ENCODE measurements at places on chromosomes 2 and 18.

DNA sequence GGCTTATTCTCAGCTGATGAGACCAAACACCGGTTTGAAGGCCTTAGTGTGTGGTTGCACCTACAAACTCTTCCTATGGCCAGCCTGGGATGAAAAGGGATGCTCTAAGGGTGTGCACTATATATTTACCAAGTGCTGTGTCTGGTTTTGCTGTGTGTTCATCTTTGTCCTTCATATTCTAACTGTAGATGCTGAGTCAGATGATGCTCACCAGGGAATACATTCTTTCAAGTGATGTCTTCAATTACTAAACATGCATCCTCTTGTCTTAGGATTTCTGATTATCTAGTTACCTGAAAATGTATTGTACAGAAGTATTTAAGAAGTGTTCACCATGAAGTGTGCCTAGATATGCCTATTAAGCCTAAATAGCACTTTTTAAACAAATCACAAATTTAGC is 1111.6 kb upstream of the ZEB2 start:
- no peaks in the 10 kb centered on the region for H3K4me1 ChIP-seq
- no peak overlapping the region for H3K4me3 ChIP-seq
- H3K27me3 ChIP-seq: no peaks in the 10 kb centered on the region
- no peak overlapping the region for H3K27ac ChIP-seq

DNA sequence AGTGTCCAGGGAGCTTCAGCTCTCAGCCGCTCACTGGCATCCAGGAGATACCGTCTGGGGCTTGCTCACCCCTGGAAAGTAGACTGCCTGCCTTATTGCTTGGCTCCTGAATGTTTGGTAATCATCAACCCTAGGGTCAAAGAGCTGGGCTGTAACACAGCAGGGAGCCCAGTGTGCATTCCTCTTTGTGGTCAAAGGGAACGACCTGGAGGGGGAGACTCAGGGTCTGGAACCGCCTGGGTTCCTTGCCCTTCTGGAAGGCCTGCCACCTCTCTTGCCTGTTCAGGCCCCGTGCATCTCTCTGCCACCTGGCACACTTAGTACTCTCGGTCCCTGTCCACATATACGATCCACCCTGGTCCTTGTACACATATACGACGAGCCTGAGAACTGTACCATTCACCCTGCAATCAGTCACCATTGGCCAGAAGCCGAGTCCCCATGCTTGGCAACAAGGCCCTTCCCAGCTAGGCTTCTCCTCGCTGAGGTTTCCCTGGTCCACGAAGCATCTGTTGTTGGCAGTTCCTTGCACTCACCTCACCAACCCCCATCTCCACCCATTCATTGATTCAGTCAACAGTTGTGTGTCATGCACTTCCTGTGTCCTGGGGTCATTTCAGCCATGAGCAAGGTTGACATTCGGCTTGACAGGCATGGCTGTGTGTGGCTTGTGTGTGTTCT is at the start of gene NAT8:
Gene NAT8 (minus strand): TSS at position 85 of the 681 bp plus-strand sequence. CDS start 794 bp downstream, outside the sequence.
- no peak within 1 kb of the TSS for H3K27ac ChIP-seq
- no peaks in the 10 kb centered on the region for H3K36me3 ChIP-seq
- no peak within 1 kb of the TSS for H3K4me3 ChIP-seq
- no peaks in the 10 kb centered on the region for H3K27me3 ChIP-seq
- no peaks in the 10 kb centered on the region for H3K4me1 ChIP-seq
- DNase-seq: no peak

DNA sequence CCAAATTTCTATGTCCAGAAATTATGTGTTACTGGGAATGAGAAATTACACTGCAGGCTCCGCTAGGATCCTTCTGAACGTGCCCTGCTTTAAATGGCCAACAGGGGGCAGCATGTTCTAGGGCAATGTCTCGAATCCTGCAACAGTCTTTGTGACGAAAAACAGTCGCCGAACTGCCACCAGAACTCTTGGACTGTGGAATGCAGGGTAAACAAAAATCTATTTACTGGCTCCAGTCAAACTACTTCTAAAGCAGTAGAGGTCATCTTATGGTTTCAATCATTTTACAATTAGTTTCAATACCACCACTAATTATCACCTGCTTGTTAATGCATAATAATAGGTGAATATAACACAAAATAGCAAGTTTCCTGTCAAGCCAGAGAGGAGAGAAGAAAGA is 9.8 kb upstream of the ZNF397 start:
- H3K36me3 ChIP-seq: no peaks in the 10 kb centered on the region
- no peak overlapping the region for H3K4me3 ChIP-seq
- peak; percentile 85 for DNase-seq
- H3K27me3 ChIP-seq: no peaks in the 10 kb centered on the region
- no peak overlapping the region for H3K27ac ChIP-seq

DNA sequence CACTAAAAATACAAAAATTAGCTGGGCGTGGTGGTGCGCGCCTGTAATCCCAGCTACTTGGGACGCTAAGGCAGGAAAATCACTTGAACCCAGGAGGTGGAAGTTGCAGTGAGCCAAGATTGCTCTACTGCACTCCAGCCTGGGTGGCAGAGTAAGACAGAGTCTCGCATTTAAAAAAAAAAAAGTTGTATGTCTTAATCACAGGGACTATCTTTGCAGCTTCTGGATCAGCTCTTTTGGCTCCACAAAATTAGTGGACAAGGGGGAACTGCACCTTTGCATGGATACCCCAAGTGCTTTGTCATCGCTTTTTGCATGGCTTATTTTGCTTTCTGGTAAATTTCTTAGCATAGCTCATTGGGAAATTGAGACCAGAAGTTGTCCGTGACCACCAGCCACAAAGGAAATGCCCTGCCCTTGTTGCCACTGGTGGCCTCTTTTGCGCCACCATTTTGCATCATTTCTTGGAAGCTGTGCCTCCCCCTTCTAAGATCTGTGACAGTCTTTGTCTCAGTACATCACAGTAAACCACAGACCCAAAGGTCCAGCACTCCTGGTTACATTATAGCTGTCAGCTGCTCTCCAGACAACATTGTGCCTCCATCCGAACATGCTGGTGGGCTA is 43.9 kb upstream of the PCBP1 start:
- H3K4me1 ChIP-seq: peaks cover 3% of the 10 kb centered on the region
- H3K36me3 ChIP-seq: no peaks in the 10 kb centered on the region
- peak overlapping the region; percentile 61 for H3K27ac ChIP-seq
- H3K4me3 ChIP-seq: no peak overlapping the region
- no peak for DNase-seq

- DNase-seq: no peak
- no peaks in the 10 kb centered on the region for H3K27me3 ChIP-seq
- H3K4me3 ChIP-seq: no peak overlapping the region
These were observed 443.6 kb downstream of the NBAS start for GRCh38 chr2:15117409-15118050.

GRCh38 chr2:46535360-46535759 is 56.0 kb downstream of the TMEM247 start:
- H3K4me3 ChIP-seq: no peak overlapping the region
- no peaks in the 10 kb centered on the region for H3K27me3 ChIP-seq
- H3K4me1 ChIP-seq: no peaks in the 10 kb centered on the region
- DNase-seq: no peak

GRCh38 chr2:195596840-195597239 is 60.2 kb upstream of the SLC39A10 start:
- H3K4me3 ChIP-seq: no peak overlapping the region
- no peaks in the 10 kb centered on the region for H3K4me1 ChIP-seq
- no peak overlapping the region for H3K27ac ChIP-seq
- no peaks in the 10 kb centered on the region for H3K27me3 ChIP-seq
- no peaks in the 10 kb centered on the region for H3K36me3 ChIP-seq

DNA sequence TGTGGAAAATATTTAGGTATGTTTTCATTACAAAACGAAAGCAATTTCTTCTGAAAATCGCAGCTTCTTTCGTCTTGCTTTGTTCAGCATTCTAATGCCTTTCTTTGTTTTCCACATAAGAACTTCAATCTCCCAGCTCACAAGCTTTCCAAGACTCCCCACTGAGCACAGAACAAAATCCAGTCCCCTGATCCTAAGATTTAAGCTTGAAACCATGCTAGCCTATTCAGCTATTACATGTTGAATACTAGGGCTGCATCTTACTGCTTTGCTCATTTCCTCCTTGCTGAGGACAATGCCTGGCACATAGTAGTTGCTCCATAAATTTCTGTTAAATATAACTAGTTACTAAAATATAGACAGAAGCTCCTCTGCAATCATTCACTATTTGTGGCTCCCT is 160.6 kb downstream of the GALNT3 start:
- no peaks in the 10 kb centered on the region for H3K36me3 ChIP-seq
- no peaks in the 10 kb centered on the region for H3K4me1 ChIP-seq
- no peak for DNase-seq
- no peaks in the 10 kb centered on the region for H3K27me3 ChIP-seq

All from colonic mucosa (tissue), 4 donors.